ENCODE measurements at places on chromosomes 11 and 22.
A peak's percentile ranks its signal among the peaks of the same experiment; 100 is the strongest.

DNA sequence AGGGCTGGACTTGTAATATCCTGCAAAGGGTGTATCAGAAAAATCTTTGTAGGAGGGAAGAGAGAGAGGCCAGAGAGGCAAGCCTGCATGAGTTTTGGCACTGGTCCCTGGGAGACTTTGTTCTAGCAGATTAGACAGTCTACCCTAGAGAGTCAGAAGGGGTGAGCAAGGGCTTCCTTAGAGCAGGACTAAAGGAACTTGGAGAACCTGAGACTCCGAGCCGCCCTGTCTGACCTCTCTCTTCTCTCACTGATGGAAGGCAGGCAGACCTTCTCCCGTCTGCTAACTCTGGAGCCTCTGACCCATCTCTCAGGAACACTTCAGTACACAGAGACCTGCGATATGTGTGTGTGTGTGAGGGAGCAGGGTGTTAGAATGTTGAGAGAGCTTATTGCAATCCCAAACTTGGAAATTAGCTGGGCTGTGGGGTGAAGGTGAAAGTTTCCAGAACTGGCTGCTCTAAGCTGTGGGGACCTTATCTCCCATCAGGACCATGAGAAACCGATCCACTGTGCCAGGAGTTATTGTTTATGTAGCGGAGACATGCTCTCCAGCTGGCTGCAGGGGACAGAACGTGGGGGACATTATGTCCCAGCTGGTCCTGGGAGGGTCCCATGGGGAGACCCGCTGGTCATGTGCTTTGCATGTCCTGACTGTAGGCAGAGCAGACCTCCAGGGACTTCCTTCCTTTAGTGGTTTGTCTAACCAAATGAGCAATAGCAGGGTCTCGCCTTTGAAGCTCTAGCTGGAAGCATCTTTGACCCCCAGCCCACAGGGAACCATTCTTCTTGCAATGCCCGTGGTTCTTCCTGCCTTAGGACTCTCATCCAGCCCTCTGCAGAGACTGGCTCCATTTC lies 51.1 kb downstream of the TIMP3 start:
- no peak for DNase-seq

- no peak for DNase-seq
Observed at GRCh38 chr22:45882881-45883810, 93.8 kb downstream of the WNT7B start.

- DNase-seq = peak; percentile 26
Observed at GRCh38 chr11:128365044-128365443, 222.3 kb downstream of the ETS1 start.

DNA sequence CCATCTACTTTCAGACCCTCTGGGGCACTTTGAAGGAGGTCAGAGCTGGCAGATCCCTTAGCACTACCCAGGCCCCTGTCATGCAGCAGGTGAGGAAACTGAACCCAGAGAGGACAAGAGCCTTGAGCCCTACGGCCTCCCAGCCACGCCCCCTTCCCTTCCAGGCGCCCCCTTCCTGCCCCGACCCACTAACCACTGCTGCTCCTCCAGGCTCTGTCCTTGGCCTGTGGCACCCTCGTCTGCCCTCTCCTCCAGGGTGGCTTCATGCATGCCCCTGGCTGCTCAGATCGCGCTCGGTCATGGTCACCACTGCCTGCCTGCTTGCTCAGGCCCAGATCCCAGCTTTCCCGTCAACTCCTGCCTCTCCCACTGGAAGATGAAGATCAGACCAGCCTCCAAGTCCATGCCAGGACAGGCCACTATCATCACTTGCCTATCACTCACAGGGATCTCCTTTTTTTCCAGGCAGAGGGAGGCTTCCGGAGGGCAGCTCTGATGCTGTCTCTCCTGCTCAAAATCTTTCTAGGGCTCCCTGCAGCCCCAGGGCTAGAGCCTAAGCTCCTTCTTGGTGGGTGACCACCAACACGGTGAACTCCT lies 30.7 kb downstream of the ELFN2 start:
- DNase-seq = no peak

DNA sequence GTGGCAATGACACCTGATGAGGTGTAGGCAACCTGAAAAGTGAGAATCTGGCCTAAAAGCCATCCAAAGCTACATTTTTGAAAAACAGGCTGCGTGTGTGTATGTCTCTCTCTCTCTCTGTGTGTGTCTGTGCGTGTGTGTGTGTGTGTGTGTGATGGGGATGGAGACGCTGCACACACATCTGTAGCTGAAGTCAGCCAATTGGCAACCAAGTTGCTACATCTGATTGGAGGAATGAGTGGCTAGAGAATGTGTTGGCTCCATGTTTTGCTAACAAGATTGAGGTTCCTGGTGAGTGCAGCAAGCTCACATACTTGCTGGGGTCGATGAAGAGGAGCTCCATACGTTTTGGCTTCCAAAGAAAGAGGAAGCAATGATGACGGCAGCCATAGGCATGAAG lies 311.4 kb upstream of the NCAM1 start:
- DNase-seq = no peak

All from activated naive CD4-positive, alpha-beta T cell treated with anti-CD3 and anti-CD28 coated beads, Interleukin-2, amount 10 ng/mL, durations not matched to agents 7 days and 5 days (primary cell).